Ammon's horn (tissue), 1 donor: ENCODE measurements at places on chromosomes 6 and 20.

DNA sequence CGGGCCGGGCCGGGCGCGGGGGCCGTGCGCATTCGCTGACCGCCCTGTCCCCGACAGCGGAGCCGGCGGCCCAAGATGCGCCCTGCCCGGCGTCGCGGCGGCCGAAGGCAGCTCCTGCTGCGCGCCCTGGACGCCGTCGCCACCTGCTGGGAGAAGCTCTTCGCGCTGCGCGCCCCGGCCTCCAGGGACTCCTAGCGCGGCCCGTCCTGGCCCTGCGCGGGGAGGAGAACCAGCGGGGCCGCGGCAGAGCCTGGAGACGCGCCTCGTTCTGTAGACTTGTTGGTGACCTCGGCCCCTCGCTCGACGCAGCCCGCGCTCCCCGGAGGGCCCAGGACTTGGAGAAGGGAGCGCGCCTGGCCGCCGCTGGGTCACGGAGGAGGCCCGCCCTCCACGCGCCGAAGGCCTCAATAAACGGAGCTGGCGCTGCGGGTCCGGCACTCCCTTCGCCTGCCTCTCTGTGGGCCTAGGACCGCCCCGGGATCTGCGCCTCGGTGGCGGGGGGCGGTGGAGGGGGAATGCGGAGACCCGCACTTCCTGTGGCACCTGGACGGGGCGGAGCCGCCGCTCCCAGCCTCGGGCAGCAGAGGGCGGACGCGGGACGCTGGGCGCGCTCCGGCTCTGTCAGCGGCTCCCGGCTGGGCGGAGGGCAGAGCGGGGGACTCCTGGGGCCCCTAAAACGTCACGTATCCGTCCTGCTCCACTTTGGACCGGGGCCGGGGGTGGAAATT is 2.7 kb downstream of the C20orf204 start:
- peak; percentile 30 for DNase-seq

- DNase-seq = no peak
Observed at GRCh38 chr20:10590950-10591671, 82.7 kb downstream of the JAG1 start.

- DNase-seq = peak; percentile 95
Observed at GRCh38 chr6:26659042-26659999, at the start of gene ZNF322. Gene ZNF322, minus strand, starts transcription at chr6:26659746. Its CDS starts 21,193 bp downstream, at chr6:26638553.

DNA sequence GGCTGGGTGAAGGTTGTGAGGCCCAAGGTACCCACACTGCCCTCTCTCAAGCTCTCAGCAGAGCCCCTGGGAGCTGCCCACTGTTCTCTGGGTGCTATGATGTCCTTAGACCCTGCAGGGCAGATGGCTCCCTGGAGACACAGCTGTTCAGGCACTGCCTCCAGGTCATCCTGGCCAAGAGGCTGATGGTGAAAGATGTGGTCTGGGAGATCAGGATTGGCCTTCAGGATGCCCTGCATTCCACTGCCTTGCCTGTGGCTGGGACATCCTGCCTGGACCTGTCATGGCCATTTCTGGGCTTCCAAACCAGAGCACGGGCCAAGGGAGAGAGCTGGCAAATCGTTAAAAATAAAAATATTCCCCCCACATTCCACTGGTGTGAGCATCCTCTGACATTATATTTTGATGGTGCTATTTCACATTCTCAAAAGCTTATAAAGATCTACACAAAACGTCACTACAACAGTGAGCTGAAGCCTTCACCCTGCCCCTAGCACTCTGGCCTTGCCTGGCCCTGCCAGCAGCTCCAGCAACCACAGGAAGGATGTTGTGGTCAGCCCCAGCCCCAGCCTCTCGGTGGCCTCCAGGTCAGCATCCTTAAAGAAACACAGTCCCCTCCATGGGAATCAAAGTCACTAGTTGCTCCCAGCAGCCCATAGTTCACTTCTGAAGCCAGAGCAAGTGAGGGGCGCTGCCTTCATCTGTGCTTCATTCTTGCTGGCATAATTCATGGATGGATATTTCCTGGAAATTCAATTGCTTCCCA is 13.5 kb upstream of the KCNK16 start:
- DNase-seq = peak; percentile 64

GRCh38 chr6:70857387-70858077 is 99.3 kb downstream of the B3GAT2 start:
- DNase-seq = no peak

DNA sequence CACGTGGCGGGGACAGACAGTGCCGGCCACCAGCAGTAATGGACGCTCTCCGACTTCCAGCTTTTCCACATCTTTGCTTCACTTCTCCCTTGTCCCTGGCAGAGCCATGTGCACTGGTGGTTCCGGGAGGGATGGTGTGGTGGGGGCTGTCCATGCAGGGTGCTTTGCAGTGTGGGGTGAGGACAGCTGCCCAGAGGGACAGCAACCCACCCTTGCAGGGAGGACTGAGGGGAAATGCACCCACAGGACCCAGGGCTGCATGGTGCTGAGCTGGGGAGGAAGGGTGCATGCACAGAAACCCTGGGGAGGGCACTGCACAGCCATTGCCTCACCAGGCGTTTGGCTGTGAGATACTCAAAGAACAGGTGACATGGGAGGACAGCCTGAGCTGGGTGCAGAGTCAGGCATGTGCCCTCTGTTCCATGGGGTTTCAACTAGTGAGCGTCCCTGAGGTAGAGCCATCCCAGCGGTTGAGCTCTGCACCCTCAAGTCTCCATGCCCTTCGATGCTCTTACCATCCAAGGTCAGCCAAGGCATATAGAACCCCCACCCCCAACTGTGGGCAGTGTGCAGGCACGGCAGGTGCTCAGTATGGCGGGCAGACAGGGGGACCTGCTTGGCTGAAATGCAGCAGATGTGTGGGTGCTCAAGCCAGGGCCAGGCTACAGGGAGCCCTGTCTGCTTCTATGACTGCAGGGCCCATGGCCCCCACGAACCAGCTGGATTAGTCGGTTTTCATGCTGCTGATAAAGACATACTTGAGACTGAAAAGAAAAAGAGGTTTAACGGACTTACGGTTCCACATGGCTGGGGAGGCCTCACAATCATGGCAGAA is 239.7 kb downstream of the TTLL2 start:
- no peak for DNase-seq

DNA sequence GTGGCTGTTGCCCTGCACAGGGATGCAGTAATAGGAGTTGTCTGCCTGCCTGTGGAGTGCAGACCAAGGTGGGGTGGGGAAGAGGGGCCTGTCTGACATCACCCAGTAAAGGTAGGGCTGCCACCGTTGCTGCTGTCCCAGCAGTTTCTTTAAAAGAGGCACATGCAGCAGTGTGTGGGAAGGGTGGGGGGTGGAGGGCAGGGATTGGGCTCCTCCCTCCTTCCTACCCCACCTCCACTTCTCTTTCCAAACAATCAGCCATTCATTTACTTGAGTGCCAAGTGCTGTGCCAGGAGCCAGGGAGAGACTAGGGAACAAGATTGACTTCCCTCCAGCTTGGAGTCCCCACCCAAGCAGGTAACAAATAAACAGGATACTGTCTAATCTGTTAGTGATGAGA is 66.8 kb upstream of the MYL9 start:
- DNase-seq = no peak

DNA sequence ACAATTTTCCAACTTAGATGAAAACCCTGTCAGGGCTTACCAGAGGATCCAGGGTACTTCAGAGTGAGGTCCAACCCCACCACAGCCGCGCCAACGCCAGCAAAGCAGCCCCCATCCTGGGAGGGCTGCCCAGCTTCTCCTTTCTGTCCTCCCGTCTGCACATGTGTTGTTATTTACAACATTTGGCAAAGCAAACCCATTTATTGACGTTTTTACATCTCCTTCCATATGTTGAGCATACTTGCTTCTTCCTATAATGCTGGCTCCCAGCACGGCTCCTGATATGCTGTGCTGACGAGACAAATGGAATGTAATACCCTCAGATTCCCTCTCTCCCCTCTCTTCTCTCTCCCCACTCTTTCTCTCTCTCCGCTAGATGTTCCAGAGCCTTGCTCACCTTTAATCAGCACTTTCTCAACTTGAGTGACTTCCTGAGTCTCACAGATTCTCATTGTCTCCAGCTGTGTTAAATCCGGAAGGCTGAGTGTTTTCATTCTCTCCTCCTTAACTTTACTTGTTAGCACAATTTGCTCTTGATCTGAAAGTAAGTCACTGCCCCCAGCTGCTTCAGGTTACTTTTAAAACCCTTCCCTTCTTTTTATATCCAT is 22.7 kb downstream of the RCAN2 start:
- no peak for DNase-seq

- DNase-seq = no peak
Observed at GRCh38 chr6:130995783-130996447, 67.1 kb downstream of the EPB41L2 start.

DNA sequence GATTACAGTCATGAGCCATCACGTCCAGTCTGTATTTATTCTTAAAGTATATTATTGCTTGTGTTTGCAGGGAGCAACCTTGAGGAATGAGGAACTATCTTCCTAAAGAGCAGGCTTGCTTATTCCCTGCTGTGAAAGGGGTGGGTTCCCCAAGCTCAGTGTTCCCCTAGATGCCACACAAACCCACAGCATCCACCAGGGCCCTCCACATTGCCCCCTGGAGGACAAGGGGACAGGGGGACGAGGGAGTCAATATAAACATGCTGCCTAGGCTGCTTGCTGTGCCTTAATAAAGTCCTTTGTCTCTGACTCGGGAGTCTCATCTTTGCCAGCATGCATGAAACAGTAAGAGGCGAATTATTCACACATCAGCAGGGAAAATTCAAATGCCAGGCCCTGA is 8.0 kb upstream of the IDH3B start:
- DNase-seq = no peak

DNA sequence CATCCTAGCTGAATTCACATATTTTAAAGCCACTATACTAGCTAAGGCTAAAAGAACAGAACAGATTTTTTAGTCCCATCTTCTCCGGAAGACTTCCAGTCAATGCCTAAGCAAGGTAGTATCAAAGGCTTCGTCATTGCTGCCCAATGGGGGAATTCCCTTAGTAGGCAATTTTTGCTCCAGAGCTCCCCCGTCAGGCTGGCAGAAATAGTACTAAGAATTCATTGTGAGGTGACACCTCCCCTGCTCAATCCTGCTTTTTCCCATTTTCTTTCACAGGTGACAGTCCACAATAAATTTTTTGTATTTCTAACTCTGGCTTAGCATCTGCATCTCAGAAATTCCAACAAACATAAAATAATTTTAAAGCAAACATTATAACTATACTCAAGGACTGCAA is 52.8 kb upstream of the SRSF6 start:
- DNase-seq = no peak

GRCh38 chr6:142631517-142632385 is 313.2 kb downstream of the HIVEP2 start:
- no peak for DNase-seq

DNA sequence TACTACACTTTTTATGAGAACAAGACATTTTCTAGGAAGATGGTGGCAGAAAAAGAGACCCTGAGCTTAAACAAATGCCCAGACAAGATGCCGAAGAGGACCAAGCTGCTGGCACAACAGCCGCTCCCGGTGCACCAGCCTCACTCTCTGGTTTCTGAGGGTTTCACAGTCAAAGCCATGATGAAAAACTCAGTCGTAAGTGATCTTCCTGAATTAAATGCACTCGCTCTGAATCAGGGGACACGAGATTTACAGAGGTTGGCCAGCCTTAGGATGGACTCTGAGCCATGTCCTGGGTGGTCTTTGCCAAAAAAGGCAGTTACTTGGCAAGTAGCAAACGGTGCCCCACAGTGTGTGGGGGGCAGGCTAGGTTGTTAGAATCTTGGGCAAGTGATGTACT is 423 bp downstream of the PACRG start:
- peak; percentile 40 for DNase-seq

GRCh38 chr6:20797597-20797996 is 263.3 kb downstream of the CDKAL1 start:
- DNase-seq = no peak

GRCh38 chr6:98539741-98540140 is 294.6 kb upstream of the POU3F2 start:
- no peak for DNase-seq

DNA sequence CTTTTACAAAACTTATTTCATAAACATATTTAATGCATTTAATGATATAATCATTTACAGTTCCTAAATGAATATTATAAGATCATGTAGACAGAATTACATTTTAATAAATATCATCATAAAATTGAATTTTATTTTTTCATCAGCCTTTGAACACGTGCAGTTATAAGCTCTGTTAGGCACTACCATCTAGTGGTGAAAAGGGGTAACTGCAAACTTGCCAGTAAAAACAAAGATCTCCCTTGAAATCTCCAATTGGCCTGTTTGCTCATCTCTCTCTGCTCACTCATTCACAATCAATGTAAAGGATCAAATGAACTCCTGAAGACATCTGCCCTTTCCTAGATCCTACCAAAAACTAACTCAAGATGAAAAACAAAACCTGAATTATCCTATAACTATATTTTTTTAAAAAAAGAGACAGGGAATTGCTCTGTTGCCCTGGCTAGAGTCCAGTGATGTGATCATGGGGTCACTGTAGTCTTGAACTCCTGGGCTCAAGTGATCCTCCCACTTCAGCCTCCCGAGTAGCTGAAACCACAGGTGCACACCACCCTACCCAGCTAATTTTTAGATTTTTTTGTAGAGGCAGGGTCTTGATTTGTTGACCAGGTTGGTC is 31.7 kb downstream of the SAMHD1 start:
- DNase-seq = peak; percentile 73

DNA sequence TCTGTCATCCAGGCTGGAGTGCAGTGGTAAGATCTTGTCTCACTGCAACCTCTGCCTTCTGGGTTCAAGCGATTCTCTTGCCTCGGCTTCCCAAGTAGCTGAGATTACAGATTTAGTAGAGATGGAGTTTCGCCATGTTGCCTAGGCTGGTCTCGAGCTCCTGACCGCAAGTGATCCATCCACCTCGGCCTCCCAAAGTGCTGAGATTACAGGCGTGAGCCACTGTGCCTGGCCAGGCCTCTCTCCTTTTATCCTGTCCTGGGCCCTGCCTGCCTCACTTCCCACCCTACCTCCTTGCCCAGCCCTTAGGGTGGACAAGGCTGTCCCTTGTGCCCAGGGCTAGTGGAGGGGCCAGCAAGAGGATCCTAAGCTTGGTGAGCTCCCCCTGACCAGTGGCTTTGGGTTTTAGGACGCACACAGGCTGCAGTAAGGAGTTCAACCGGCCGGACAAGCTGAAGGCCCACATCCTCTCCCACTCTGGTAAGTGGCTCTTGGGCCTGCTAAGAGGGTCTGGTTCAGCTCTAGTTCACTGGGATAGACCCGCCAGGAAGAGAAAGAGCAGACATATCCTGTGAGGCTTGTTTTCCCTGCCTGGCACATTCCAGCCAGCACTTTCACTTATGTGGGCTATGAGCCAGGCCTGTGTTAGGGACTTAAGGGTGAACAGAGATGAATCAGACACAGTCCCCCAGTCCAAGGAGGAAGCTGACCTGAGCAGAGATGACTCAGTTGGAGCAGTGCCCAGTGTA is 21.9 kb upstream of the CHMP4B start:
- no peak for DNase-seq

- DNase-seq = peak; percentile 90
Observed at GRCh38 chr6:53725791-53726575, 60.4 kb upstream of the KLHL31 start.

GRCh38 chr6:32196682-32197616 is 4.5 kb upstream of the GPSM3 start:
- DNase-seq = no peak

DNA sequence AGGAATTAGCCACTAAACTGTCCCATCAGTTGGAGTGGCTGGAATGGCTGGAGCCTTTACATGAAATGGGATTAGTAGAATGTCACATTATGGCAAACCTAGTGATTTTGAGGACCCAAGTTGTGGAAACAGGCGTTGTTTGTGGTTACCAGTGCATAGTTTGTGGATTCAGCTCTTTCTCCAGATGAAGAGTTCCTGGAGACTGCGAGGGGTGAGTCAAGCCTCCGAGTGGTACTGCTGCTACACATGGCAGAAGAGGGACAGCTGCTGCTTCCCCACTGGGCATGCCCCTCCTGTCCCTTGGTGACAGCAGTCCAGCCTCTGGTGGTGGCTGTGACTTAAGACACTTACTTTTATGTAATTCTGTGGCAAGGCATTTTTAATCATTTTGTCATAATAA is 94.2 kb upstream of the SCP2D1 start:
- no peak for DNase-seq
